Smooth muscle cell of bladder (primary cell): ENCODE measurements at places on chromosomes 4 and X. TPM values are rescaled to one million over a fixed set of nuclear protein-coding genes. Genes with fewer than 3 reads are reported as not detected.

Gene SSX2B
- total RNA-seq = not detected in 2 replicates

Gene CFAP47
- total RNA-seq = under 0.01 and 0.37 TPM in 2 replicates

Gene PCSK1N
- 0.09 TPM in 1 of 2 replicates, not detected in the other for total RNA-seq

Gene ARR3
- total RNA-seq = not detected in 2 replicates

Gene UGT2A1
- not detected in 2 replicates for total RNA-seq

Gene MAGEA9B
- 0.14 TPM in 1 of 2 replicates, not detected in the other for total RNA-seq

Gene CT45A3
- not detected in 2 replicates for total RNA-seq
